ENCODE measurements at places on chromosomes 1 and 21.

DNA sequence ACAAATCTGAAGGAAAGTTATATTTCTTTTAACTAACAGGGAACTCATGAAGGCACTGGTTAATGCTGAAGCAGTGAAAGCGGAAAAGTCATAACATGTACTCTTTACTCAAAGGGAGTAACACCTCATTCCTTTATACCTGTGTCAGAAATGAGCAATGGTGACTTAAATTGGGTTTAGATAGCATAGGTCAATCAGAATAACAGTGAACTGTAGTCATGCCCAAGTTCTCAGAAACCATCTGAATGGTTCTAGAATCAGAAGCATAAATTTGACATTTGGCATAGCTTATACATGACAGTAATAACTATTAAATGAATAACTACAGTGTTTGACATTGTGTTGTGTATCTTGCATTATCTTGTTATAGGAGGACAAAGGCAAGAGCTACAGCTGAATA lies 382.0 kb downstream of the NUF2 start:
- no peak for DNase-seq

GRCh38 chr1:212290608-212291007 lies 5.4 kb downstream of the PPP2R5A start:
- no peak for DNase-seq

DNA sequence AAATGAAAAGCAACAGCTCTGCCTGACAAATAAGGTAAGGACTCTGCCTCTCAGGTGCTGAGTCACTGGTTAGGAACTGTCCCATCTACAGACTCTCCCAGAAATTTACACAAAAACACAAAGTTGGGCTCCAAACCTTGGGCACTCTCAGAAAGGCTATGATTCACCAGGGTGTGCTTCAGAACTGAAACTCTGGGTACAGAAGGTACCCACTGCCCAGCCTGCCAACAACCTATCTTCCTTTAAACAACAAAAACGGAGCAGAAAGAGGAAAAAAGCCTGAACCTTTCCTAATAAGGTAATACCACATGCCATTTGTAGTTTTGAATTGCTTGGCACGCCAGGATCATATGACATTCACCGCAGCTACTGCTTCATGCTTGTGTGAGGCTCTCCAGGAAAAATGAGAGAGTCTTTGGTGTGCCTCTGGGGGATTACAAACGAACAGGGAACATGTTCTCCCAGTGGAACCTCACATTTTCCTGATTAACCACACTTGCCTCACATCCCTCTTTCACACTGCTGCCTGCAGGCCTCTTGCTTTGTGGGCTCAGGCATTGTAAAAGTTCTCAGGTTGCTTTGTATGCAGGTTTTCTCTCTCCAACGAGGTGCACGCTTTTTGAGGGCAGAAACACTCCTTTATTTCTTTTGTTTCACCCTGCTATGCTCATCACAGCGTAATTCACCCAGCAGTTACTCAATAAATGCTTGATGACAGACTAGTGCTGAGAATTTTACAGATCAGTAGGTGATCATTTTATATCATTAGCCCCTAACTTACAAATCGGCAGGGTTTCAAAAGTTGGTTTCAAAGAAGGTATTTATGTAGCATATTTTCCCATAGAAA lies 65.1 kb downstream of the GADD45A start:
- DNase-seq = no peak

- no peak for DNase-seq
These were observed 142.5 kb downstream of the TNR start for GRCh38 chr1:175600721-175601440.

- DNase-seq = no peak
These were observed 175.0 kb upstream of the COL11A1 start for GRCh38 chr1:103283371-103283770.

DNA sequence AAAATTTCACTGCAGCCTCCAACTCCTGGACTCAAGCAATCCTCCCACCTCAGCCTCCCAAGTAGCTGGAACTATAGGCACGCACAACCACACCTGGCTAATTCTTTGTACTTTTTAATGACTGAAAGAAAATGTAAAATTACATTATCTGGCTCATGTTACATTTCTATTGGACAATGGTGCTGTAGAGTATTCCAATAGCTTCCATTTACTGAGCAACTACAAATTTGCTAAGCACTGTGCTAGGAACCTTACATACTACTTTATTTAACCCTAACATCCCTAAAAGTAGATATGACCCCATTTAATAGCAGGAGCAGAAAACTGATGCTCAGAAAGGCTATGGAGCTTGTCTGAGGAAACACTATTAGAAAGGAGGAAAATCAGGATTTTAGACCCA lies 19.7 kb downstream of the SDE2 start:
- DNase-seq = no peak

DNA sequence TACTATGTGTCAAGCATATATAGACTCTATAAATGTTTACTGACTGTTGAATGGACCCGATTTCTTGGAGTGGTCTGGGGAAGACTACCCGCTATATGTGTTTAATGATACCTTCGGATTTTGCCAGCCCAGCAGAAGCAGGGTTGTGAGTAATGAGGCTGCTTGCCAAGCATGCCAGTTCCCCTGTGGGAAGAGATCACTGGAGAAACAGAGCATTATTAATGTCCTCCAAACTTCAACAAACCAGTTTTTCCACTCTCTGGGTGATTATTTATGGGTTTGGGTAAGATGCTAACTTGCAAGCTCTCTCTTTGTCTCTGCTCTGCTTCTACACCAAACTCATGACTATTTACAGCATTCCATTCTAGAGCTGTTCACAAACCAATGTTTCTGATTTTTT lies 25.1 kb upstream of the PHGDH start:
- no peak for DNase-seq

GRCh38 chr1:59707178-59707791 lies 107.5 kb upstream of the HOOK1 start:
- no peak for DNase-seq

GRCh38 chr1:26378088-26378878 lies 5.7 kb upstream of the ZNF683 start:
- no peak for DNase-seq

DNA sequence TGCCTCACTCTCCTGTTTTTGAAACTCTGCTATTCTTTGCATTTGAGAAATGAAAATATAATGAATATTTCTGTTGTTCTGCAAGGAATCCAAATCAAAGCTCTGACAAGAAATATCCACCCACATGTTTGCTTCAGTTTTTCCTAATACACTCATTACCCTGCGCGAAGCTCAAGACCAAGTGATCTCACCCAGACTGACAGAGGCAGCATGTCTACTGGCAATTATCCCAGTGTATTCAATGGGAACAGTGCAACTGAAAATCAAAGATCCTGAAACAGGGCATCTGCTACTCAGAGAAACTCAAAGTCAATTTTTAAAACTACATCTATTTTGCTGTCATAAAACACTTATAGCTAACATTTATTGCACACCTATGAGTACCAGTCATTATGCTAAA lies 321.0 kb upstream of the LRRC7 start:
- no peak for DNase-seq
